Common myeloid progenitor, CD34-positive (primary cell): ENCODE measurements at places on chromosomes 3 and 15.
A peak's percentile ranks its signal among the peaks of the same experiment; 100 is the strongest.

- H3K4me3 ChIP-seq: no peak overlapping the region
- H3K27me3 ChIP-seq: no peaks in the 10 kb centered on the region
- peaks cover 8% of the 10 kb centered on the region for H3K4me1 ChIP-seq
These were observed 12.2 kb downstream of the SEMA3G start for GRCh38 chr3:52432691-52433141.

DNA sequence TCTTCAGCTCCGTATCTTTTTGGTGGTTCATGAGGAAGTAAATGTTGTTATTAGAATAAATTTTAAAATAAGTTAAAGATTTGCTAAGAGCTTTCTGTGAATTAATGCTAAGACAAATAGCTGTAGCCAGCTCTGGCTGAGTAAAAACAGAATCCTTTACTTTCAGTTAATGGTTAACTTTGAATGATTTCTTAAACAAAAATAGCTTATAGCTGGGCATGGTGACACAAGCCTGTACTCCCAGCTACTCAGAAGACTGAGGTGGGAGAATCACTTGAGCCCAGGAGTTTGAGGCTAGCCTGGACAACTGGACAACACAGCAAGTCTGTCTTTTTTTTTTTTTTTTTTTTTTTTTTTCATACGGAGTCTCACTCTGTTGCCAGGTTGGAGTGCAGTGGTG, 25.0 kb downstream of the TCAIM start:
- H3K4me1 ChIP-seq: no peaks in the 10 kb centered on the region
- peaks cover 16% of the 10 kb centered on the region for H3K36me3 ChIP-seq
- DNase-seq: no peak
- no peaks in the 10 kb centered on the region for H3K27me3 ChIP-seq

DNA sequence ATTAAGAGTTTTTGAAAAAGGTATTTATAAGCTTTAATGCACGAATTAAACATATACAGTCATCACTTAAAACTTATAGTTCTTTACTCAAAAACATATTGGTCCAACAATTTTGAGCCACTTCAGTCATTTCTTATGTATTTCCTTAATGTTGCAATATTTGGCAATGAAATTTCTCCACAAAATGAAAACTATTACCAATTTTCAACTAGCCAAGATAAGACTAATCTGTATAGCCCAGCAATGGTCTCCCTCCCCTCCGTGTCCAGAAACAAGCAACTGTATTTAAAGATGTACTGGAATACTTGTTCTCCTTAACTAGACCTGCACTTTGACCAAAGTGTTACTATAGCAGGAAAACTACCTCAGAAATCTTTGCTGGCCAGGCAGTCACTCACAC, 9.2 kb downstream of the ARF4 start:
- H3K27me3 ChIP-seq: no peaks in the 10 kb centered on the region
- no peaks in the 10 kb centered on the region for H3K36me3 ChIP-seq
- DNase-seq: peak; percentile 31

GRCh38 chr3:42527368-42527917, 25.0 kb downstream of the VIPR1 start:
- no peak for DNase-seq
- no peaks in the 10 kb centered on the region for H3K36me3 ChIP-seq
- no peak overlapping the region for H3K4me3 ChIP-seq
- no peaks in the 10 kb centered on the region for H3K4me1 ChIP-seq
- H3K27me3 ChIP-seq: no peaks in the 10 kb centered on the region

GRCh38 chr3:141065258-141065657, 14.1 kb downstream of the SPSB4 start:
- H3K27me3 ChIP-seq: no peaks in the 10 kb centered on the region
- no peak overlapping the region for H3K4me3 ChIP-seq
- no peaks in the 10 kb centered on the region for H3K4me1 ChIP-seq
- no peak overlapping the region for H3K27ac ChIP-seq

GRCh38 chr3:114941626-114942309, 205.3 kb downstream of the ZBTB20 start:
- no peak overlapping the region for H3K27ac ChIP-seq
- DNase-seq: no peak
- H3K4me3 ChIP-seq: no peak overlapping the region
- no peaks in the 10 kb centered on the region for H3K27me3 ChIP-seq
- H3K4me1 ChIP-seq: peaks cover 5% of the 10 kb centered on the region

DNA sequence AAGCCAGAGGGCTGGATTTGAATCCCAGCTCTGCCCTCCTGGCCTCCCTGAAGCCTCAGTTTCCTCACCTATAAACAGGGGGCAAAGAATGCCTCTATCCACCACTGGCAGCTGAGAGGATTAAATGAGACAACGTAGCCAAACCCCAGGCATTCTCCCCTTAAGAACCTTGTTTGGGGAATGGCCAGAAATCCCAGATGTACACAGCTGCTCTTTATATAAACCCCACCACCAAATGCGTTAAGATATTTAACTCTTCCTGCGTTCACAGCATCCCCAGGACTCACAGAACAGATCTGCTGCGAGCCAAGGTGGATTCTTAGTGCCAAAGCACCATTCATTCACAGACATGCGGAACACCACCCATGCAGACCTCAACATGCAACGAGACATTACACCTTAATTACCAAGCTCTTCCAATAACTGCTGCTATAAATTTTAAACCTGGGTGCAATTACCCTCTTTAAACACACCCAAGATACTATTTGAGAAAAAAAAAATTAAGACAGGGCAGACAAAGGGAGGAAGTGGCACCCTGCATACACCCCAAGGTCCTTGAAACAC, 5.2 kb downstream of the TLE3 start:
- peaks cover 4% of the 10 kb centered on the region for H3K36me3 ChIP-seq
- no peak for DNase-seq
- no peaks in the 10 kb centered on the region for H3K27me3 ChIP-seq
- no peak overlapping the region for H3K4me3 ChIP-seq
- H3K4me1 ChIP-seq: peaks cover 58% of the 10 kb centered on the region

- H3K27ac ChIP-seq: no peak overlapping the region
- H3K4me3 ChIP-seq: no peak overlapping the region
- DNase-seq: no peak
- H3K4me1 ChIP-seq: no peaks in the 10 kb centered on the region
These were observed 1280.4 kb downstream of the NSUN3 start for GRCh38 chr3:95343228-95343627.

- DNase-seq: no peak
- H3K27ac ChIP-seq: no peak overlapping the region
- no peaks in the 10 kb centered on the region for H3K27me3 ChIP-seq
- H3K4me3 ChIP-seq: no peak overlapping the region
- H3K4me1 ChIP-seq: peaks cover 14% of the 10 kb centered on the region
These were observed 71.1 kb upstream of the BLM start for GRCh38 chr15:90645873-90646575.

- no peaks in the 10 kb centered on the region for H3K4me1 ChIP-seq
- no peaks in the 10 kb centered on the region for H3K27me3 ChIP-seq
- no peaks in the 10 kb centered on the region for H3K36me3 ChIP-seq
These were observed 689.6 kb downstream of the MECOM start for GRCh38 chr3:168973897-168974296.

GRCh38 chr15:70478251-70478990, 284.9 kb downstream of the UACA start:
- H3K27ac ChIP-seq: no peak overlapping the region
- H3K4me3 ChIP-seq: no peak overlapping the region
- H3K4me1 ChIP-seq: peaks cover 87% of the 10 kb centered on the region
- no peaks in the 10 kb centered on the region for H3K27me3 ChIP-seq
- peak; percentile 41 for DNase-seq
- H3K36me3 ChIP-seq: no peaks in the 10 kb centered on the region

- no peaks in the 10 kb centered on the region for H3K27me3 ChIP-seq
- H3K4me1 ChIP-seq: no peaks in the 10 kb centered on the region
- H3K4me3 ChIP-seq: no peak overlapping the region
- H3K27ac ChIP-seq: no peak overlapping the region
- no peak for DNase-seq
These were observed 924.4 kb downstream of the IGSF11 start for GRCh38 chr3:118110211-118110610.

DNA sequence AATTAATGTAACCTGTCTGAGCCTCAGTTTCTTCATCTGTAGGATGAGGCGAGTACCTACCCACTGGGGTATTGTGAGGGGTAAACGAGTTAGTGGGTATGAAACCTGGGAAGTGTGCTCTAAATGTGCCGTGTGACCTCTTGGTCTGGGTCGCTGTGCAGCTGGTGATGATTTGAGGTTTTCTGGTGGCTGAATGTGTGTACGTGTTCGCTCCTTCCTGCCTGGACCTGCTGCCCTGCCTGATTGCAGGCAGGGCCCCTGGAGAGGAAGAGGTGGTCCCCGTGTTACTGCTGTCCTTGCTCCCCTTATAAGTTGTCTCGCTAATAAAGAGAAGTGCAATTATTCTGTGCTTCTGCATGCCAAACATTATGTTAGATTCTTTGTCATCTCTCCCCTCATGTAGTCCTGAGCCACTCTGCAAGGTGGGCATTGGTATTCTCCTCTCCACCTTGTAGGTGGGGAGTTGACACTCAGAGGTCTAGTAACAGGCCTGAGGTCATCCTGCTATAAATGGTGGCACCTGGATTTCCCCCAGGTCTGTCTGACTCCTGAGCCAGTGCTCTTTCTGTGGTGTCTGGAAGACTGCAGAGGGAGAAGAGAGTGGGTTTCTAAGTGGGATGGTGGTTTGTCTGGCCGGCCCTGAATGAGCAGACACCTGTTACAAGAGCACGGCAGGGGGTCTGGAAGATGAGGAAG, 15.7 kb downstream of the PDIA5 start:
- H3K4me1 ChIP-seq: peaks cover 54% of the 10 kb centered on the region
- no peaks in the 10 kb centered on the region for H3K27me3 ChIP-seq
- H3K27ac ChIP-seq: peak overlapping the region; percentile 27
- DNase-seq: peak; percentile 88
- no peak overlapping the region for H3K4me3 ChIP-seq

GRCh38 chr3:151765685-151766084, 32.0 kb downstream of the AADACL2 start:
- no peak overlapping the region for H3K27ac ChIP-seq
- no peak overlapping the region for H3K4me3 ChIP-seq
- no peak for DNase-seq
- peaks cover 2% of the 10 kb centered on the region for H3K4me1 ChIP-seq
- no peaks in the 10 kb centered on the region for H3K36me3 ChIP-seq
